NCI-H524 (cell line): ENCODE measurements at places on chromosomes 3 and 15.

- DNase-seq: peak; percentile 52
Observed at GRCh38 chr3:196639483-196640296, at the start of gene NRROS. NRROS (plus strand) TSS chr3:196639694; CDS start chr3:196654540, 14,846 bp downstream.

GRCh38 chr3:63251499-63251898 lies 26.6 kb upstream of the SYNPR start:
- DNase-seq: no peak

- peak; percentile 31 for DNase-seq
Observed at GRCh38 chr15:72229076-72229946, 1.7 kb downstream of the PKM start.

DNA sequence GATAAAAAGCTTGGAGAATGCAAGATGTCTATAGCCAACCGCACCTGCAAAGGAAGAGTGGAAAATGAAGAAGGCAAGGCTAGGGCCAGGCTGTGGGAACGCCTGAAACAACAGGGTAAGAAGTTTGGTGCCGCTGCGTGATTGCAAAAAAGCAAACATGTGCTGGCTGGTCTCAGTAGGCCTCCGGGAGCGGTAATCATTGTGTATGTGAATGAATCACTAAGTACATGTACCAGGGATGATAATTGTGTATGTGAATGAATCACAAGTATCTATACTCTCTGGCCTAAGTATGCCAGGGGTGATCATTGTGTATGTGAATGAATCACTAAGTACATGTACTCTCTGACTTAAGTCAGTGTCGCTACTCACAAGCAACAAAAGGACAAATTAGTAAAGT lies 40.3 kb upstream of the PARL start:
- DNase-seq: no peak

DNA sequence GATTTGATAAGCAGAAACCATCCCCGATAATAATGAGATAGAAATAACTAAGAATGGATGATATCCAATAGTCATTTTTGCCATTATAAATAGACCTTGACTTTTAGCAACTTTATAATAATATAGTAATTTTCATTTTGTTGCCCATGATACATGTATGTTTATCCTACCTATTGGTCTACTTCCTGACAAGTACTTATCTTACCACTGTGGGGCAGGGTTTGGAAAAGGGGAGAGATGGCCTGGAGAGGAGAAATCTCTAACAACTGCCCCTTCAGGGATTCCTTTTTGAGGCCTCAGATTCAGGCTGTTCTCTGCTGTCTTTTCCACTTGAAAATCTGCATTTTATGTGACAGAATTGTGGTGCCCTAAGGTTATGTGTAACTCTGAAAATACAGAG lies 42.2 kb downstream of the FAM98B start:
- no peak for DNase-seq

DNA sequence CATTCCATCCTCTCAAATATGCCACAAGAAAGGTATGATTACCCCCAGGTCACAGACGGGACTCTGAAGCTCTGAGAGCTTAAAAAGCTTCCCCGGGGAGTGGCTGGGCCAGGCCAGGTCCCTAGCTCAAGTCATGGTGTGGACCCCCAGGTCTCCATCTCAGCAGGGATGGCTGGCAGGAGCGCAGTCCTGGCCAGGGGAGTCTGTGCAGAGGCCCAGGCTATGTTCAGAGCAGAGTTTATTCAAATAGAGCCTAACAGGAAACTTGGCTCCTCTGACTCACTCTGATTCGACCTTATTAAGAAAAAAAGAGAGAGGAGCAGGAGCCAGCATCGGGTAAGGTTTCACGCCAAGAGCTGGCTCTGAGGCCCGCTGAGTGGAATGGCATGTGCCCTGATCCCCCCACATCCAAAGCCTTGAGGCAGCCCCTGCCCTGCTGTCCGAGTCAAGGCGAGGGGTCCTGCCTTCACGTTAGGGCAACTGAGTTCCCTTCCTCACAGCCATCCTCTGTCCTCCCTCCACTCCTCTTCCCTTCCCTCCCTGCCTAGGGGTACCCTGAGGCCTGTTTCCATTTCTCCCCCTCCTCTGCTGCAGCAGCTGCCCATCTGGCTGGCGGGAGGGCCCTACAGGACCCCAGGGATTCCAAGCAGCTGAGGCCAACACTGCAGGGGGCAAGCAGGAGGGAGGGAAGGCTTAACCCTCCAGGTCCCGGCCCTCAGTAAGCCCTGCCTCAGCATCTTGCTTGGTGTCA lies 1.9 kb upstream of the LOXL1 start:
- peak; percentile 94 for DNase-seq

- DNase-seq: no peak
Observed at GRCh38 chr3:156577736-156578135, 22.8 kb upstream of the SSR3 start.

GRCh38 chr3:148203297-148204010 lies 494.2 kb upstream of the AGTR1 start:
- DNase-seq: no peak

- DNase-seq: peak; percentile 86
Observed at GRCh38 chr15:69403594-69403993, 10.6 kb upstream of the KIF23 start.

DNA sequence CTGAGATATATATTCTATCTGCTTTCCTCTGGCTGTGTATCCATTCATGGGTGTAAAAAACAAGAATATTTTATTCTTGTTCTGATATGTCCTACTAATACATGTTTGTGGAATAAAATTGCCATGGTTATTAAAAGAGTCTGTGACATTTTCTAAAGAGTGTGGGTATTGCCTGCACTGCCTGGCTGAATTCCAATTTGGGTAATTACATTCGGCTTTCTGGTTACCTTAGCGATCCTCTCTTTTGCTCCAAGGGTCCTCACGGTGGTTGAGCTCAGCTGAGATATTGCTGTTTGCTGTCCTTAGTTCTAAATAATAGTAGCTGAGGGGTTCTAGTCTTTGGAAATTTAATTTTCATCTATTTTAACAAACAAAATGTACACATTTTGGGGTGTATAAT lies 301.4 kb upstream of the DNAJC19 start:
- peak; percentile 25 for DNase-seq

- DNase-seq: no peak
Observed at GRCh38 chr15:58951388-58952007, 18.0 kb upstream of the SLTM start.

- DNase-seq: no peak
Observed at GRCh38 chr15:95520922-95521321, 809.6 kb upstream of the NR2F2 start.

GRCh38 chr15:77021803-77022381 lies 27.0 kb downstream of the PSTPIP1 start:
- no peak for DNase-seq

GRCh38 chr3:157175691-157176507 lies 16.0 kb upstream of the CCNL1 start:
- DNase-seq: peak; percentile 32

GRCh38 chr3:127304121-127304744 lies 16.4 kb upstream of the PRR20G start:
- DNase-seq: peak; percentile 79

DNA sequence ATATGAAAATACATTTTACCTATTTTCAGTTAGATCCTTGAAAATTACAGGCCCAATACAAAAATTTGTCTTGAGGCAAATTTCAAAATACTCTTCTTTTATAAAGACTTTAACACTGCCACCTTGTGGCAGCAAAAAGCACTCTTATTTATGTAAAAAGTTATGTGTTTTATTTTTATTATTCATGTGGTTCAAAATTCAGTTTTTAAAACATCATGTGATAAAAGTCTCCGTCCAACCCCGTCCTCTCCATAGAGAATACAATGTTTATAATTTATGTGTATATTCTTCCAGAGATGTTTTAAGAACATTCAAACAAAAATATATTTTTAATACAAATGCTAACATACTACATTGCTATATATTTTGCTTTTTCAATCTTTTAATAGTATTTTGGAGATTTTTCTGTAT lies 36.9 kb upstream of the TRIM59 start:
- DNase-seq: no peak

DNA sequence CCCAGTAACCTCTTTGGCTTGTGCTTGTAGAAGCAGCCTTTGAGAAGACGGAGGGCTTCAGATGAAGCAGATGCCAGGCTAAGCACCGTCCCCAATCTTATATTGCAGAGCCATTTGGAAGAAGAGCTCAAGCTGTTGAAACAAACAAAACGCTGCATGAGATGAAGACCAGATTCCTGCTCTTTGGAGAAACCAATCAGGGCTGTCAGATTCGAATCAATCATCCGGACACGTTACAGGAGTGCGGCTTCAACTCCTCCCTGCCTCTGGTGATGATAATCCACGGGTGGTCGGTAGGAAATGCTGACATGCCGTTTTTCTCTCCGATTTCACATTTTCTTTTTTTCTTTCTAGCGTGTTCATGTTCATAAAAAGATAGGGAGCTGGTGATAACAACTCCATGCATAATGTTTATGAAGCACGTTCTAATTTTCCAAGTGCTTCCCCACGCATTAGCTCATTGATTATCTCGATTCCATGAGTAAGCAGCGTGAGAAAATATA lies 106.5 kb downstream of the LIPC start:
- no peak for DNase-seq

GRCh38 chr15:79257454-79257853 lies 25.1 kb upstream of the ANKRD34C start:
- no peak for DNase-seq

GRCh38 chr3:40718681-40719080 lies 193.9 kb downstream of the ZNF621 start:
- DNase-seq: no peak

GRCh38 chr15:55222588-55222987 lies 25.8 kb upstream of the RSL24D1 start:
- no peak for DNase-seq

DNA sequence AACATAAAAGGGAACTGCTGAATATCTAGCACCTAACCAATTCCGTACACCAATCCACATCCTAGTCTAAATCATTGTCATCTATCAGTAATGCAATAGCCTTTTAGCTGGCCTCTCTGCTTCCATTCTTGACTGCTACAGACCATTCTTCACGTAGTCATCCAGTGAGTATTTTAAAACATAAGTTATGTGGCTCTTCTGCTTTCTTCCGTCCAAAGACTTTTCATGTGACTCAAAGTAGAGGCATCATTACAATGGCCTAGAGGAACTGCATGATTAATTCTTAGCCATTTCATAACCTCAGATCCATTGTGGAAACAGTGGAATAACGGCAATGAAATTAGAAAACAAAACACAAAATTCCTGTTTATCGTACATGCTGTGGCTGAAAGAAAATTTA lies 88.9 kb upstream of the CBLB start:
- no peak for DNase-seq

DNA sequence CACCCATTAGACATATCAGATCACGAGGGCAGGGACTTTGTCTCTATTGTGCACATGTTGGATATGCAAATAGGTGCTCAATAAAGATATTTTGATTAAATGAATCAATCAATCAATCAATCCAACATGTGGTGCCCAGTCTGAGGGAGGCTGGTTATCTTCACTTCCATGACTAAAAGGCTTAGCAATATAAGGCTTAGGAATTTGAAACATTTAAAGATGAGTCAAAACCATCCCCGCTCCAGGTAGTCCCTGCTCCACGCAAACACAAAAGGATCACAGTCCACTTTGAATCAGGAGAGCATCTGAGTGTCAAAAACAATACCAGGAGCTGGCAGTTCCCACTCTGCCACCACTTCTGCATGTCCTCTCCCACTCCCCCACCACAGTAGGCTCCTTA lies 25.8 kb upstream of the PRICKLE2 start:
- DNase-seq: no peak

GRCh38 chr3:70518356-70518755 lies 205.9 kb upstream of the MDFIC2 start:
- peak; percentile 51 for DNase-seq

DNA sequence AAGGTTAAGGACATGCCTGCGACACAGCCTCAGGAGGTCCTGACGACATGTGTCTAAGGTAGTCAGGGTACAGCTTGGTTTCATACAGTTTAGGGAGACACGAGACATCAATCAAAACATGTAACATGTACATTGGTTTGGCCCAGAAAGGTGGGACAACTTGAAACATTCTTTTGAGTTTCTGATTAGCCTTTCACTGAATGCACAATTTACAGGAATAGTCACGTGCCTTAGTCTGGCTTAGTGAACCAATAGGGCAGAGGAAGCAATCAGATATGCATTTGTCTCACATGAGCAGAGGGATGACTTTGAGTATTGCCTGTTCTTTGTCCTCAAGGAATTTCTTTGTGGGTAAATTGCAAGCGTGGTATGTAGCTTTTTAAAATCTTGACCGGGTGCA lies 24.5 kb upstream of the HDAC11 start:
- DNase-seq: no peak

DNA sequence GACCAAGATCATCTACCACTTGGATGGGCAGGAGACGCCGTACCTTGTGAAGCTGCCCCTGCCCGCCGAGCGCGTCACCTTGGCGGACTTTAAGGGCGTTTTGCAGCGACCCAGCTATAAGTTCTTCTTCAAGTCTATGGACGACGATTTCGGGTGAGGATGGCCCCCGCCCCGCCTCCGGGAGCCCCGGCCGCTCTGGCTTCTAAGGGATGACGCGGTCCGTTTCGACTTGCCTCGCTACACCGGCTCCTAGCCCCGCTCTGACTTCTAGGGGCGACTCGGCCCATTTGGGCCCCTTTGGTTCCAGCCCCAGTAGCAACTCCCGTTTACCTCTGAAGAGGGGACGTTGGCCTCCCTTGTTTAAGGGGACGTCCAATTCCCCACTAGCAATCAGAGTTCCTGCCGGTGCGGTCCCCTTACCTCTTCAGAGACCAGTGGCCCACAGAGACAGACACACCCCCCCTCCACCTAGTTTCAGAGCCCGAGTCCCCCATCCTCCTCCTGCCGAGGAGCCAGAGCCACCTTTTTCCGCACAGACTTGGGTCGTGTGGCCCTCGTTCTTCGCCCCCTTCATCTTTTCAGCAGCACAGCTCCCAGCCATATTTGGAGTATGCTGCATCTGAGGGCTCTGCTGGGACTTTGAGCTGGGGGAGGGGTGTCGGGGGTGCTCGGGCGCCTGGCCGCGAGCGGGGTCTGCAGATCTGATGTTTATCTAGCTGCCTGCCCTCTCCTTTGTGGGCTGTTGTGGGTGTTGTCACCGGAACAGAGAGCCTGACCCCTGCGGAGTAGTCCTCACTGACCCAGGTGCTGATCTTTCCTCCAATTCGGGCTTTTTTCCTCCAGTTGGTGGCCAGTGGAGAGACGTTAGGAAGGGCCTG lies 706 bp downstream of the DVL3 start:
- peak; percentile 39 for DNase-seq
